D341Med (cell line): ENCODE measurements at places on chromosomes 16 and 17.
A peak's percentile ranks its signal among the peaks of the same experiment; 100 is the strongest.

GRCh38 chr16:61148930-61149329 is 887.3 kb downstream of the CDH8 start:
- no peak for DNase-seq

GRCh38 chr17:63369233-63369632 is 76.9 kb downstream of the CYB561 start:
- DNase-seq, result no peak

GRCh38 chr16:19523184-19523558 is 571 bp upstream of the CCP110 start:
- no peak for DNase-seq

GRCh38 chr17:12055889-12056288 is 35.2 kb downstream of the MAP2K4 start:
- no peak for DNase-seq

DNA sequence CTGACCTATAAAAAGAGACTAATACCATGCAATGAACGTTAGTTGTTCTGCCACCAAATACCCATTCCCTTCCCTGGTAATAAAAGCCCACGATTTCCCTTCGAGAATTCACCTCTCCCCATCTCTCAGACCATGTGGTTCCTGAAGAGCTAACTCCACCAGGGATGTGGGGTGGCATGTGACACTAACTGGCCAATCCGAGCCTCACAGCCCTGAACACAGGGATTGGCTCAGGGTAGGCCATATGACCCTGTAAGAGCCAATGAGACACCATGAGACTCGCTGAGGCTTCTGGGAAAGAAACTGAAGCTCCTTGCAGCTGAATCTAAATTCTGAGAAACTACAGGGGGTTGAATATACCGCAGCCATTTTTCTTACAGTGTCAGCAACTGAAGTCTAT is 21.1 kb downstream of the HELZ start:
- DNase-seq, result peak; percentile 56

DNA sequence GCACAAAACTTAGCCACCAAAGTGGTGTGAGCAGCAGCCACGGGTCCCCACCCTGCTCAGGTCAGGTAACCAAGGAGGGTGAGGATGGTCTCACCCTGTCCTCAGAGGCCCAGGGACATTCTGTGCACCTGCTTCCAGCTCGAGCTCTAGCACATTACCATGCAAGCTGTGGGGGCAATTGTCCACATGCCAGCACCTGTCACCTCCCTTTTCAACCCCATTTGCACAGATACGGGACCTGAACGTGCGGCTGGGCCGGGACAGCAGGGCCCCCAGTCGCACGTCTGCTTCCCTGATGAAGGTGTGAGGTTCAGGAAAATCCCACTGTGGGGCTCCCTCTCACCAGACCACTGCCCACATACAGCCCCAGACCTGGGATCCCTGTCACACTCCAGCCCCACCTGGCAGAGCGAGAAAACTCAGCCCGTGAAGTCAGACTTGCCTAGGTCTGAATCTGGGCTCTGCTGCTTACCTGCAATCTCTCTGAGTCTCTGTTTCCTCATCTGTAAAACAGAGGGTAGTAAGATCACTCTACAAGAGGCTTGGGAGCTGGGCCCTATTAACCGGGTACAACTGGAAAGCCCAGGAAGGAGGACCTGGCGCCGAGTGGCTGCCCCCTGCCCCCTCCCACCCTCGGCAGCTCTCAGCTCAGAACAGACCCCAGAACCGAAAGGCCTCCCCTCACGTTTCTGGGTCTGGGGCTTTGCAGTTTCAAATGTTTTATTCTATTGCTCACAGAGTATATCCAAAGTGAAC is 7.9 kb downstream of the WFIKKN2 start:
- no peak for DNase-seq
